ENCODE measurements at places on chromosomes 1 and 21. TPM values are rescaled to one million over a fixed set of nuclear protein-coding genes. Genes with fewer than 3 reads are reported as not detected.

Gene SH2D1B
- total RNA-seq, result 0.18 TPM

Gene SLC45A3
- 1.1 TPM for total RNA-seq

Gene IFNLR1
- not detected for total RNA-seq

GRCh38 chr1:154982341-154982740 lies 803 bp upstream of the FLAD1 start:
- DNase-seq, result no peak

GRCh38 chr1:209512821-209513220 lies 70.7 kb upstream of the CAMK1G start:
- no peak for DNase-seq

Measured in IMR-90 (cell line).